T-helper 2 cell (primary cell): ENCODE measurements at places on chromosomes 7 and 10.

DNA sequence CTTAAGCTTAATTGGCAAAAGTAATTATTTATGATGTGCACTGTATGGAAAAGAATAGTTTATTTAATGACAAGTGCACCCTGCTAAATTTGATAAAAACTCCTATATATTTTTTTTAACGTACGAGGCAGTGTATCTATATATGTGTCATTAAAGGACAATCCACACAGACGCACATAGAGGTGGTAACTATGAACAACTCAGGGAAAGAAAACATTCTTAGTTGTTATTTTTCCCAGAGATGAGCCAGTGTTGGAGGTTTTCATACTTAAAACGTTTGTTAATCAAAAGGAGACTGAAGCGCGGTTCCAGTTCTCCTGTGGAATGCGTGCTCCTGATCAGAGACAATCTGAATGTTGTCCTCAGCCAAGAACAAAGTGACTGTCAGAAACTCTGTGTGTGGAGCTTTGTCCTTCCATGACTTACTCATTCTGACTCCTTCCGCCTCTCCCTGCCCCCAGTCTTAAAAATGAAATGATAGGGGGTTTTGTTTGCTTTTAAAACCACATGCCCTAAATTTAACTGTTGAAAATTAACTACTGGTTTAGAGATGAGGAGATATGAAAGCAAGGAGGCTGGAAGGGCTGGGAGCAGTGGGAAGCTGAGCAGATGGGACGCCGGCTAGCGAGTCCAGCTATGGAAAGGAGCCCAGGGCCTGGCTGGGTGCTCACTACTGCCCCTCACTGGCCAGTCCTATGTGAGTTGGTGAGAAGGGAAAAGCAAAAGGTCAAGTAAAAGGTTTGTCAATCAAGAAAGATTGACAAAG is 99.6 kb downstream of the SVIL start:
- DNase-seq: no peak

DNA sequence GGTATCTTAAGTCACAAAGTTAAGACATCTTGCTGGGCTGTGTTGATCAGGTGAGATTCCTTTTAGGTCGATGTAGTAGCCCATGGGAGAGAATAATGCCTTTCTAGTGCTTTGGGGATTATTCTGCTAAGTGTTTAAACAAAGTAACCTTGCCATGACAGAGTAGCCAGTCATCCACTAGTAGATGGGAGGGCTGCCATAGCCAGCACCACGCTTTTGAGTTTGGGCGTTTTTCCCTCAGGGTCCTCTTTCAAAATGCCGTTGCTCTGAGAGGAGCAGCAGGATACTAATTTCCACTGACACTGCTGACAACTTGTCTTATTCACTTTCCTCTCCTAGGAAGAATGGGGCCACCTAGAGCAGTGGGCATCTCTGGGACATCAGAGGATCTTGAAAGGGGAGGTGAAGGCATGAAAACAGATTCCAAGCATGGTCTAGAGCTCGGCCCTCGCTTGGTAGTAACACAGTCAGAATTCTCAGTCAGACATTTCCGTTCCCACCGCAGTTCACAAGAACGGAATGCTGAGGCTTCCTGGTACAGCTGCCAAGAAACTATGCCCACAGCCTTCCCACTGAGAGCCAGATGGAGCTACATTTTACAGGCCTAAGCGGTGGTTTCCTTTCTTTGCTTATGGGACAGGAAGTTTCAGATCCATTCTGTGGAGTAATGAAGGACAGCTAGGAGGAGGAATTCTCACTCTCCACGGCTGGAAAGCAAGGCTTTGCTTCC is 15.3 kb upstream of the RSU1 start:
- no peak for DNase-seq

GRCh38 chr10:75009426-75009825 is 102.0 kb upstream of the SAMD8 start:
- no peak for DNase-seq

GRCh38 chr7:129898502-129899160 is 54.1 kb downstream of the UBE2H start:
- no peak for DNase-seq

DNA sequence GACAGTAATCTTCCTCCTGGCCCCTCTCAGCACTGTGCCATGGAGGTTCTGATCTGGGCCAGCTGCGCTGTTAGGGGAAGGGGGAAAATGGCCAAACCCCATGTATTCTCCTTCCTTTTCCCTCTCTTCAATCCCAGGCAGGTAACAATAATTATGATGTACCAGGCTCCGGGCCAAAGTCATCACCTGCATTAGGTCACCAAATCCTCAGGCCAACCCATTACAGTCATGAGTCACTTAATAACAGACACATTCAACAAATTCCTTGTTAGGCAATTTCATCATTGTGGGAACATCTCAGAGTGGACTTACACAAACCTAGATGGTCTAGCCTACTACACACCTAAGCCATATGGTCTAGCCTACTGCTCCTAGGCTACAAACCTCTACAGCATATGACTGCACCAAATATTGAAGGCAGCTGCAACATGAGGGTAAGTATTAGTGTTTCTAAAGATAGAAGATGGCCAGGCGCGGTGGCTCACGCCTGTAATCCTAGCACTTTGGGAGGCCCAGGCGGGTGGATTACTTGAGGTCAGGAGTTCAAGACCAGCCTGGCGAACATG is 2.2 kb upstream of the HSPB1 start:
- no peak for DNase-seq

DNA sequence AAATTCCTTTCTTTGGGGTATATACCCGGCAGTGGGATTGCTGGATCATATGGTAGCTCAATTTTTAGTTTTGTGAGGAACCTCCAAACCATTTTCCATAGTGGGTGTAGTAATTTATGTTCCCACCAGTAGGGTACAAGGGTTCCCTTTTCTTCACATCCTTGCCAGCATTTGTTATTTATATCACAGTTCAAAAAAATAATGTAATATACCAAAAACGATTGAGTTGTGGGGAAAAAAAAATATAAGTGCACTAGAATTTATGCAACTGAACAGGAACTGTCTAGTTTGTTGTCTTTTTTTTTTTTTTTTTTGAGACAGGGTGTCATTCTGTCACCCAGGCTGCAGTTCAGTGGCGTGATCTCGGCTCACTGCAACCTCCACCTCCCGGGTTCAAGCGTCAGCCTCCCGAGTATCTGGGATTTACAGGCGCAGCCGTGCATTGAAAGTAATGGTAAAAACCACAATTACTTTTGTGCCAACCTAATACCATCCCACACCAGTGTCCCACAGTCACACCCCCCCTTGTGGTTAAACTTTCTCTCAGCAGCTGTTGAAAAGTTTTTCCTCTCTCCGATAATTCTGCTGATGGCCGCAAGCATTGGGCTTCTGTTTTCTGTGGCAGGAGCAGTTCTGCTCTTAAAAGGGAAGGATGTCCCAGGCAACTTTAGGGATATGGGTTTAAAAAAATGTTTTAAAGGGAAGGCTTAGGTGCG is 6.8 kb upstream of the LAT2 start:
- no peak for DNase-seq

DNA sequence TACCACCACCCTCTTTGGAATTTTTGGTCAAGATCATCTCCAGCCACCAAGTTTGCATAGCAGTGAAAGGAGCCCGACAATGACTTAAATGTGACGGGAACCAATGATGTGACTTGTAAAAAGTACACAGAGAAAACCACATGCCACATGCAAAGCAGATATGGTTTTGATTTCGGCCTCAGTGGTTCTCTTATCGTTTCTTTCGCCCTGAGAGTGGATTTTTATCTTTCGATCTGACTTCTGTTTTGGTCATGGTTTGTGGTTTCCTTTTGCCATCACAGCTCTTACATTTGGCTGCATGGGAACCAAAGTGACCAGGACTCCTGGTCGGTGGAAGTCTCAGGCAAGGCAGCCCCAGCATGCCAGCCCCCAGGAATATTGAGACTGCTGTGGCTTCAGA is 31.5 kb downstream of the TCF7L2 start:
- DNase-seq: no peak

GRCh38 chr10:61749291-61749690 is 86.6 kb downstream of the CABCOCO1 start:
- DNase-seq: no peak

GRCh38 chr10:3111621-3112163 is 44.3 kb downstream of the PFKP start:
- no peak for DNase-seq

GRCh38 chr10:48463318-48464003 is 141.4 kb downstream of the ARHGAP22 start:
- no peak for DNase-seq

DNA sequence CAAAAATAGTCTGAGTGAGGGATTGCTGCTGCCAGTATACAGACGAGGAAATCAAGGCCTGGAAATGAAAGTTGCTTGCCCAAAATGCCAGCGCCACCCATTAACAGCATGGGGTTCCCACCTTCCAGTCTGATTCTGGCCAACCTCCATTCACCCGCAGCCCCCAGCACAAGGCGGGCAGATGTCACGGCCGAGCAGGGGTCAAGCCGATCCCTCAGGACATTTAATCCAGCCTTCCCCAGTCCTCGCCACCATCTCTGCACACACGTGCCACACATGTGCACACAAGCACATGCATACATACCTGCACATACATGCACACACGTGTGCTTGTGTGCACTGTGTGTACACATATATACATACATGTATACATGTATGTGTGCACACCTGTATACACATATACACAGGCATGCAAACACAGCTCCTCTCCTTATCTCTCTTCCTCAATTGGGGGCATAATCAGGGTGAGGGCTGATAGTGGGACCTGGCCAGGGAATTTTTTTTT is 122.9 kb downstream of the GRID1 start:
- DNase-seq: no peak

GRCh38 chr7:96090756-96091155 is 231.1 kb downstream of the SLC25A13 start:
- no peak for DNase-seq

GRCh38 chr10:30371954-30372353 is 22.9 kb upstream of the MTPAP start:
- no peak for DNase-seq

- no peak for DNase-seq
Observed at GRCh38 chr10:44513591-44513990, 128.7 kb upstream of the CXCL12 start.

DNA sequence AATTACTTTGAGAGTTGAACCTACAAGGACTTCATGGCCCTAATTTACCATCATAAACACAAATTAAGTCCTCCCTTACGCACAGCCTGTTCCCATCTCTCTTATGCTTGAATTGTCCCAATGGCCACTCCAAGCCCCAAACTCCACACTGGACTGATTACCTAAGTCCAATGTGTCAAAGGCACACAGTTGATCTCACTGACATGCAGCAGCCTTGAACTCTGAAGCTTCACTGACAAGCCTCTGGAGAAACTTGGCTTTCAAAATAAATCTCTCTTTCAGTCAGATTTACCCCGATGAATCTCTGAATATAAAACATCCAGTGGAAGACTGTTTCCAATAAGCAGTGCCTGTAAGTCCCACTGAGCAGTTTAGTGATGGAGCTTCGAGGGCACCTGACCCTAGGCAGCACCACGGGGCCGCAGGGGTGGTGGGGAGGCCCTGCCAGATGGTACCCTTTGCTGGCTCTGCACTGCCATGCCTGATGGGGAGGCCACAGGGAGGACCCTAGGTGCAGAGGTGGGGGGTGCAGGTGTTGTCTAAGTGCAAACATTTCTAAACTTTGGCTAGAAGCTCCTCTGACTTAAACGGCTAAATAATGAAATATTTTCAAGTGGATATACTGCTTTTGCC is 3.3 kb upstream of the MAT1A start:
- DNase-seq: no peak

- no peak for DNase-seq
Observed at GRCh38 chr10:71719042-71719441, 536 bp downstream of the C10orf105 start.

- DNase-seq: no peak
Observed at GRCh38 chr10:78925800-78926319, 142.9 kb upstream of the ZMIZ1 start.
